DMS79 treated with DMSO at 0.1 percent for 48 hours (cell line): ENCODE measurements at places on chromosomes 3 and 15.

- DNase-seq, result no peak
Observed at GRCh38 chr15:89587955-89588354, 12.7 kb downstream of the TICRR start.

DNA sequence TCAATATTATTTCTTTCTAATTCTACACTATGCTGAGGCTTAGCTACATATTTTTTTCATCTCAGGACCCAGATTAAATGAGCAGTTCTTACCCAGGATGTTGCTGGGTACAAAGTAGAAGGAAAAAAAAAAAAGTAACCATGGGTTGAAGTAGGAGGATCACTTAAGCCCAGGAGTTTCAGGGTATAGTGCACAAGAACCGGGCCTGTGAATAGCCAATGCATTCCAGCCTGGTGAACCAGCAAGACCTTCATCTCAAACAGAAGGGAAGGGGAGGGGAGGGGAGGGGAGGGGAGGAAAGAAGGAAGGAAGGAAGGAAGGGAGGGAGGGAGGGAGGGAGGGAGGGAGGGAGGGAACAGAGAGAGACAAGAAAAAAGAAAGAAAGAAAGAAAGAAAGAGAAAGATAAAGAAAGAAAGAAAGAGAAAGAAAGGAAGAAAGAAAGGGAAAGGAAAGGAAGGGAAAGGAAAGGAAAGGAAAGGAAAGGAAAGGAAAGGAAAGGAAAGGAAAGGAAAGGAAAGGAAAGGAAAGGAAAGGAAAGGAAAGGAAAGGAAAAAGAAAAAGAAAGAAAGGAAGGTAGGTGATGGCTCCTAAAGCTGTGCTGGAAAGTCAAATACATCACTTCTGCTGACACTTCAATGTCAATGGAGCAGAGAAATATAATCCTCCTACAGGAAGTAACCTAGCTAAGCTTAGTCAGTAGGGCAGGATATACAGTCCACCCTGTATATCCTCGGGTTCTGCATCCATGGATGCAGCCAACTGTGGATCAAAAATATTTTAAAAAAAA lies 206.8 kb upstream of the TGFBR2 start:
- DNase-seq, result no peak

- no peak for DNase-seq
Observed at GRCh38 chr3:116425126-116425525, 20.2 kb downstream of the LSAMP start.

DNA sequence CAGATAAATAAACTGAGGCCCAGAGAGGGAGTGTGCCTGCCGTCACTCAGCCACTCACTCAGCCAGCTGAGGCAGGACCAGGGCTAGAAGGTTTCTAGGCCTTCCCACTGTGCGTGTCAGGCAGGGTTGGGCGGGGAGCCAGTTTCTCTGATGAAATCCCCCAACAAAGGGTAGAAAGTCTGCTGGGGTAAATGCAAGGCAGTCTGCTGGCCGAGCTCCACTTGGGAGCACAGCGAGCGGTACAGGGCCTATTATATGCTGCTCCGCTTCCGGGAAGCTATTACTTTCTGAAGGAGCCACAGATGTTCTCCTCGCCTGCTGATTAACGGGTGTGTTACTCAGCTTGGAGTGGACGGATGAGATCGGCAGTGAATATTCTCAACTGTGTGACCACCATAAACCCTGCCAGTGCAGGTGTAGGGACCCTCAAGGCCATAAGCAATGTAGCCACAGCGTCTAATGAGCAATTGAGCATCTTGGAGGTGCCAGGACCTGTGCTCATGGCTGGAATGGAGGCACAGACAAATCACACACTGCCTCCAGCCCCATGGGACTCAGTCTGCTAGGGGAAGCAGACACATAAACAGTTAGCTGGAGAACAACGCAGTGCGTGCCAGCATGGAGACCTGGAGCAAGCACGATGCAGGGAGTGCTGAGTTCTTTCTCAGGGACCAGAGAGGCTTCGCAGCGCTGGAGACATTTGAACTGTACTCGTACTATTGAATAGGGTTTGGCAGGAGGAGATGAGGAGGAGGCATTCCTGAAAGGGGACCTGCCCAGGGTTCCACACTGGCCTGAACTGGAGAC lies 42.1 kb downstream of the CORO2B start:
- peak; percentile 72 for DNase-seq

- no peak for DNase-seq
Observed at GRCh38 chr3:186664506-186664905, 1.3 kb upstream of the HRG start.

- no peak for DNase-seq
Observed at GRCh38 chr3:140617135-140617534, 60.7 kb upstream of the TRIM42 start.

DNA sequence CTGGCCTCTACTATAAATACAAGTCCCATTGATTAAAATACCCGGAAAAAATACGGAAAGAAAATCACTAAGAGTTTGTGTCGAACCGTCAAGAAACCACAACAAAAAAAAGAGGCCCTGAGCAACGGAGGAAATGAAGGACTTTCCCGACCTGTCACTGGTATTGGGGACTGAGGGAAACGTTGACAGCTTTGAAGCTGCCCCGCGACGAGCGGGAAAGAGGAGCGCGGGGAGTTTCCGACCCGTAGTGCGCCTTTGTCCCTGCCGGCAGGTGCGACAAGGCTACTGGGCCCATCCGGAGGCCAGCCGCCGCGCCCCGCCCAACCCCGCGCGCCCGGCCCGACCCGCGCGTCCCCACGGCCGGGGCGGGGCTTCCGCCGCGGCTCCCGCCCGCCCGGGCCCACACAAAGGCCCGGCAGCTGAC lies 416 bp downstream of the PBRM1 start:
- DNase-seq, result peak; percentile 45

DNA sequence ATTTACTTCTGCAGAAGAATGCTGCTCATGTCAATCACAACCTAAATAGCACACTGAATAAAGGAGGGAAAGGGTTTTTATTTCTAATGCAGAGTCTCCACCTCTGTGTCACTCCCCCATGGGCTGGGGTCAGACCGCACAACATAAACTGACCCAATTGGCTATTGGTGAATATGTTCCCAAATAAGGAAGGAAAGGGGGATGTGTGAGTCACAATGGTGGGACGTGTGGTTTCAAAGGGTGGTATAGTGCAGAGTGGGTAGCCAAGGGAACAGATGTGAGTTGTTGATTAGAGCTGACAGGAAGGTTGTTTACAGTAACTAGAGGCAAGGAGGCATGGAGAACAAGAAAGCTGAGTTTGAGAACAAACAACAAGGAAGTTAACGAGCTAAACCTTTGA lies 491.8 kb downstream of the ZPLD1 start:
- no peak for DNase-seq

DNA sequence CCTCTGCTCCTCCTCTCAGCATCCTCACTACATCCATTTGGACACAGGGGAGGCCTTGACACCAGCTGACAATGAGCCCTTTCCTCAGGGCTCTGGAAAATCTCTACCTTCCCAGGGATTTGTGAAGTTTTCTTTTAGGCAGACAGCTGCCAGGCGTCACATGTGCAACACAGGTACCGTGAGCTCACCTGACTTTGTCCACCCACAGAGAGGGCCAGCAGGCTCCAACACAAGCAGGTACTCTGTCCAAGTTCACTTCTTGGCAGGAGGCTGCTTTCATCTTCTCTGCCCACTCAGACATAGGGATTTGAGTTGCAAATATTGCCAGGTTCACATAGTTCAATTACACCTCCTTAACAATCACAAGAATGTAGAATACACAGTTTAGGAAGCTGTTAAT lies 15.3 kb upstream of the MINAR1 start:
- DNase-seq, result no peak

- no peak for DNase-seq
Observed at GRCh38 chr3:37504583-37505357, 330.4 kb upstream of the LRRFIP2 start.

- DNase-seq, result peak; percentile 55
Observed at GRCh38 chr15:70323111-70323851, 225.6 kb upstream of the TLE3 start.

DNA sequence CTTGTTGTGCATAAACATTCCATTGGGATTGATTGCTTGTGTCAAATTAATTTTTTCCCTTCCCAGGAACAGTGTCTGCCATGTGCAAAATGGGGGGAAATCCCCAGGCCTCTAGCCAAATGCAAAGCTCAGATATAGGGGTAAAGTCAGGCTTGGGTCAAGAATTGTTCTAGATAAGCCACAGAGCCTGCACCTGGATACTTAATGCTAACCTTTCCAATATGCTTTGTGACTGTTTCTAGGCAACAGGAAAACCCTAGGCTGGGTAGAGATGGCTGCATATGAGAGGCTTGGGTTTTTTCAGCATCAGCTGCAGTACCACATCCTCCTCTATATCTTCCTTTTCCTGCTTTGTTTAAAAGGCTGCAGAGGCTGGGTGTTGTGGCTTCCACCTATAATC lies 61.9 kb upstream of the ROPN1 start:
- DNase-seq, result peak; percentile 28

DNA sequence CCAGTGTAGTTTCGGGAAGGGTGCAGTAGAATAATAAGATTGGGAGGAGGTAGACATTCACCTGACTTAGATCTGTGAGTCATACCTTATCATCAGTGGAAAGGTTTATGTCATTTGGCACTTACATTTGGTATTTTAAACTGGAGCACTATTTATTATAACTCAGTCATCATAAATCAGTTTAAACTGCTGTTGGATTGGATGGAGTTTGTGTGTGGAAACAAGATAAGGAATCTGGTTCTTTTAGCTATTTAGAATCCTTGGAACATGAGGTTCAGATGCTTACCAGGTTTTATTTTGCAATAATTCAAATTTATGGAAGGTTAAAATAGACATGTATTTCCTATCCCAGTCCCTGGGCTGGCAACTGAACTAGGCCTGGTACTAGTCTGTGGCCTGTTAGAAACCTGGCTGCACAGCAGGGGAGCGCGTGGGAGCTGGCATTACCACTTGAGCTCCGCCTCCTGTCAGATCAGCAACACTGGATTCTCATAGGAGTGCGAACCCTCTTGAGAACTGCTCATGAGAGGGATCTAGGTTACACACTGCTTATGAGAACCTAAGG lies 34.5 kb downstream of the ZFAND6 start:
- no peak for DNase-seq

- DNase-seq, result no peak
Observed at GRCh38 chr3:115380883-115381572, 233.9 kb upstream of the ZBTB20 start.

- no peak for DNase-seq
Observed at GRCh38 chr3:167837466-167837865, 101.9 kb downstream of the SERPINI1 start.

- no peak for DNase-seq
Observed at GRCh38 chr3:187572441-187572840, 97.8 kb downstream of the SST start.

DNA sequence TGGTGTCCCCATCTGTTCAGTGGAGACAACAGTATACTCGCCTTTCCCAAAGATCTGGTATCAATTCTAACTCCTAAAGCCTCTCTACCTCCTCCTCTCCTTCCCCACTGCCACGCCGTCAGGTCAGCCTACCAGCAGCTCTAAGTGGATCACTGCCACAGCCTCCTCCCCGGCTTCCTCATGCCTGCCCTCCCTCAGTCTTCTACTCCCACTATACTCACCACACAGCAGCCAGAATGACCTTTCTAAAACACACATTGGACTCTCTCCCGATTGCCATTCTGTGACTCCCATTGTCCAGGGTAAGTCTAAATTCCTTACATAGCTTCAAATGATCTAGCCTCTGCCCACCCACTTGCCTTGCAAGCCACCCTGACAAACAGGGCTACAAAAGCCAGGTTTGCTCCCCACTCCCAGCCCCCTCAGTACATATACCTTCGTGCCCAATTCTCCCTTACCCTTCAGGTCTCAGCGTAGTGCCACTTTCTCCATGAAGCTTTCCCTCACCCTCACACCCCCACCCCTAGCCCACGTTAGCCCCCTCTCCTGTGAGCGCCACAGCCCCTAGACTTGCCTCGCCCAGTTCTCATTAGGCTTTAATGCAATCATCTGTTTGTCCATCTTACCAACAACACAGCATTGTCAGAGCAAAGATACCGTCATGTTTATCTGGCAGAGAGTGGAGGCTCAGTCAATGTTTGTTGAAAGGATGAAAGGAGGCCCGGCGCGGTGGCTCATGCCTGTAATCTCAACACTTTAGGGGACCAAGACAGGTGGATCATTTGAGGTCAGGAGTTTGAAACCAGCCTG lies 9.5 kb upstream of the SEMA7A start:
- no peak for DNase-seq

DNA sequence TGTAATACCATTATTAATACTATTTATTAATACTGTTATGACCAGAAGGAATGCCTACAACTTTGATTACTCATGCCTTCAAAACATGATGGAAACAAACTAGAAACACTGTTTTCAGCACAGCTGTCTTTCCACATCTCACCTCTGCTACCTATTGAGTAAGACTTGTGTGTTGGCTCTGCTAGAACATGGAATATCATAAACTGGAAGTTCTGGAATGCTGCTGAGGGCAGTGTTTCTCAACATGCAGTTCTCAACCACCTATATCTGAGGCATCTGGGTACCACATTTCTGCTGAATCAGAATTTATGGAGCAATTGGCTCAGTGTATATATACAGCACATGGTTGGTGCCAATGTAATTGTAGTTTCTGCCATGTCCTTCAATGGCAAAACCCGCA lies 392.1 kb downstream of the TUSC7 start:
- DNase-seq, result no peak

DNA sequence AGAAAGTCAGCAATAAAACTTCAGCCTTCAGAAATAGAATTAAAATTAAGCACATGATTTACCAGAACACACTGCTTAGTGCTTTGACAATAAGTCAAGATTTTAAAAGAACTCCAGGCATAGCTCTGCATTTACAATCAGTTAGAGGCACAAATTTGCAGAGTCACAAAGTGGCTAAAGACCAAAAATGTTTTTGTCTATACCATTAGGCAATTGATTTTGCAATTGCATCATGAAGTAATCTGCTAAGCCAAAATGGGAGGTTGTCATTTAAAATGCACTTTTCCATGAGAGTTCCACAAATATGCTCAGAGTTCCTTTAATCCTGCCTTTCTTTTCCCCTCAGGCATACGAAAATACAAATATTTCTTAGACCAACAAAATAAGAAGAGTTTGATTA lies 10.1 kb upstream of the DCP1A start:
- DNase-seq, result no peak

GRCh38 chr3:99520513-99520912 lies 117.9 kb upstream of the COL8A1 start:
- no peak for DNase-seq

- no peak for DNase-seq
Observed at GRCh38 chr3:31288641-31289100, 244.1 kb upstream of the STT3B start.

GRCh38 chr15:50736823-50737222 lies 28.7 kb downstream of the SPPL2A start:
- DNase-seq, result no peak

DNA sequence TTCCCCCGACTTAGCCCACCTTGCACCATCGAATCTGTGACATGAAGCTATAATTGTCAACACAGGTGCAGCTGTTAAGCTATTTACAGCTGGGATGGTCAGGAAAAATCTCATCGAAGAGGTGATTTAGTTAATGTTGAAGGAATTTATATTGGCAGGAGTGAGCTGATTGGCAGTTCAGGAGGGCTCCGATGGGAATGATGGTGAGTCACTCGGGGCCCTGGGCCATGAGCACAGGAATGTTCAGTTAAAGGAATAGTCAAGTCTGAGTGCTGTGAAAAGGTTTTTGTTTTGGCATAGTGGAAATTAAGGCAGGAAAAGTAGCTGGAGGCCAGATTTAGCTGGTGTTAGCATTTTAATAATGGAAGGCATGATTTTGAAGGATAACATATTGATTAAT lies 95.7 kb downstream of the OXSM start:
- no peak for DNase-seq

- no peak for DNase-seq
Observed at GRCh38 chr3:57826952-57827723, 71.0 kb downstream of the SLMAP start.

- no peak for DNase-seq
Observed at GRCh38 chr3:46865031-46865507, 1.8 kb upstream of the MYL3 start.
